ENCODE measurements at places on chromosomes 2 and 18.
A peak's percentile ranks its signal among the peaks of the same experiment; 100 is the strongest.

- DNase-seq: no peak
Measured at GRCh38 chr2:168311261-168311910, 64.0 kb upstream of the STK39 start.

GRCh38 chr2:181944164-181944913 lies 41.3 kb upstream of the PPP1R1C start:
- no peak for DNase-seq

- DNase-seq: no peak
Measured at GRCh38 chr2:40213619-40214018, 238.3 kb downstream of the SLC8A1 start.

GRCh38 chr2:216195565-216196029 lies 86.4 kb downstream of the XRCC5 start:
- no peak for DNase-seq

GRCh38 chr2:10297191-10297830 lies 5.4 kb upstream of the HPCAL1 start:
- no peak for DNase-seq

DNA sequence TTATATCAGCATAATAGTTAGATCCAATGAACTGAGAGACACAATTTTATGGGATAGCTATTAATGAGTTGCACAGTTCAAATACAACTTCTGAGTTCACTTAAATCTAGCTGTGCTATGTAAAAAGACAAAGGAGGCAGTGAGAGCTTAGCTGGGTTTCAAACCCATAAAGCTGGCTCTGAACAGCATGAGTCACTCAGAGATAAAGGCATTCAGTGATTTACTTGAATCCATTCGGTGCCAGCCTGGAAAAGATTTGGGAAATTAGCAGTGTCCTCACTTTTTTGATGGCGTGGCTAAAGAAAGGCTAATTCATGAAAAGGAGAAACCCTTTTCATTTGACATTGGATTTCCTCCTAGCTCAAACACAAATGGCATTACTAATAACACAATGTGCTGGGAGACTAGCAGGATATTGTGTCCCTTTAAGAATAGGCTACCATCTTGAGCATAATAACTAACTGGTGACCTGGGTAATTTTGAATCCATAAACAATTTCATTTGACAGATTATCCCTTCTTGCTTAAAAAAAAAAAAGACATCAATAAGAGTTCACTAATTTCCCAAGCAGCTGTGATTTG lies 98.4 kb upstream of the NEUROD1 start:
- no peak for DNase-seq

- DNase-seq: no peak
Measured at GRCh38 chr2:240205348-240205747, 64.9 kb upstream of the OTOS start.

DNA sequence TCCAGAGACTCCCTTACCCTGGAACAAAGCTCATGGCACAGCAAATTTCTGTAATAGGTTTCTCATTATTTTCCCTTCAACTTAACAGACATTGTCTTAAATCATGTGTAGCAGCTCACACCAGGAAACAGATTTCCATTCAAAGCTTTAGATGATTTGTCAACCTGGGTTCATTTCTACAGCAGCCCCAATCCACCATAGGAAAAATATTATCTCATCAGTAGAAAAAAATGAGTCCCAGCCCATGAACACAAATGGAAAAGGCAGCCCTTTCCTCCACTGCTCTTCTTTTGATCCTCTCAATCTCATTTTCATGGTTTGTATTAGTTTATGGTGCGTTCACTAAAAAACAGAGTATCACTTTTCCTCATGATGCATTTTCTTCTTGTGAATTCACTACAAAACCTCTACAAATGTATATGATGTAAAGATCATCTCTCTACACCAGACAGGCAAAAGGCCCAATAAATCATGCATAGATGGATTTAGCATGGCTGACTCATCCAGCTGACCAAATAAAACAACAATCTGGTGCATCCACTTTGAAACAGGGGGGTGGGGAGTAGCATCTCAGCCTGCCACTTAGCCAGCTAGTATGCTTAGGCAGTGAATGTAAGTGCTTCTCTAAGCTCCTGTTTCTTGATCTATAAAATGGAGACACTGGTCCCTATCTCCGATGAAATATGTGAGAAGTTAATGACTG lies 78.6 kb downstream of the SATB2 start:
- no peak for DNase-seq

DNA sequence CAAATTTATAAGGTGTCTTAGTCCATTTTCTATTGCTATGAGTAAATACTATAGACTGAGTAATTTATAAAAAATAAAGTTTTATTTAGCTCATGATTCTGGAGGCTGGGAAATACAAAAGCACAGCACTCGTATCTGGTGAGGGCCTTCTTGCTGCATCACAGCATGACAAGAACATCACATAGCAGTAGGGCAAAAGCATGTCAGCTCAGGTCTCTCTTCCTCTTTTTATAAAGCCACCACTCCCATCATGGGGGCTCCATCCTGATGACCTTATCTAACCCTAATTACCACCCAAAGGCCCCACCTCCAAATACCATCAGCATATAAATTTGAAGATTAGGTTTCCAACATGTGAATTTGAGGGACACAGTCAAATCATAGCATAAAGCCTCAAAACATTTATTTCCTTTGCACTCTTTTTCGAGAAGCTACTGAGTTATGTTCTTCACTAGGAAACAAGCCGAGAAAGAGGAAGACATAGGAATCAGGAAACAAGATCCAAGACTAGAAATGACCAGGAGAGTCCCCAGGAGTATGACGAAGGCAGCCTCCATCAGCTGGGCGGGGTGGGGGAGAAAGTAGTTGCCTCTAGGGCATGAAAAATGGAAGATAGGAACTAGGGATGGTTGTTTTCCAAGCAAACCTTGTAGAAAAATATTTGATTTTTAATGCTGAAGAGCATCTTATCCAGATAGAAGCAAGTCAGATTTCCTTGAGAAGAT lies 24.1 kb upstream of the NABP1 start:
- DNase-seq: no peak

- no peak for DNase-seq
Measured at GRCh38 chr2:224333726-224334482, 68.0 kb downstream of the FAM124B start.

DNA sequence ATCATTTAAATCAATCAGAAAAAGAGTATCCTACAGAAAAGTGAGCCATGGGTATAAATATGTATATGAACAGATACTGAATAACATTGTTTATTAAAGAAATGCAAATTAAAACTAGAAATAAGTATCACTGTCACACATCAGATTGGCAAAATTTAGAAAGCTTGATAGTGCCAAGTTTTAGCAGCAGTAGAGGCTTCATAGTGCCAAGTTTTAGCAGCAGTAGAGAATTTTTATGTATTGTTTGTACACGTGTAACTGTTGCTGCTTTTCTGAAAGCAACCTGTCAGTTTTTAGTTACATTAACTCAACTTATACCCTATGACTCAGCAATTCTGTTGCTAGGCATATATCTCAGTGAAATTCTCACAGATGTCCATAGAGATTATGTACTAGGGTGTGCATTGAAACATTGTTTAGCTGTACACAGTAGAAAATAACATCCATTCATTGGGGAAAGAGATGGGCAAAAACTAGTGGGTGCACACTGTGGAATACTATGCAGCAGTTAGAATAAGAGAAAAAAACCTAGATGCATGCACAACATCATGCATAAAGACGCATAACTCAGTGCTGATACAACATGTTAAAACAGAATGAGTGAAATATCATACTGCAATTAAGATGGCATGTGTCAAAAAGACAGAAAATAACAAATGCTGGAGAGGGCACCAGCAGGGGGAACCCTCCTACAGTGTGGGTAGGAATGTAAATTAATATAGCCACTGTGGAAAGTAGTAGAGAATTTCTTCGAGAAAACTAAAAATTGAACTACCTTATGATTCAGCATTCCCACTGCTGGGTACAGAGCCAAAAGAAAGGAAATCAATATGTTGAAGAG lies 294.5 kb upstream of the NT5C1B start:
- no peak for DNase-seq

GRCh38 chr18:61820882-61821281 lies 71.9 kb downstream of the RNF152 start:
- DNase-seq: no peak

- no peak for DNase-seq
Measured at GRCh38 chr2:153891051-153891450, 19.3 kb downstream of the GALNT13 start.

- peak; percentile 29 for DNase-seq
Measured at GRCh38 chr2:172556284-172557033, 569 bp downstream of the PDK1 start.

DNA sequence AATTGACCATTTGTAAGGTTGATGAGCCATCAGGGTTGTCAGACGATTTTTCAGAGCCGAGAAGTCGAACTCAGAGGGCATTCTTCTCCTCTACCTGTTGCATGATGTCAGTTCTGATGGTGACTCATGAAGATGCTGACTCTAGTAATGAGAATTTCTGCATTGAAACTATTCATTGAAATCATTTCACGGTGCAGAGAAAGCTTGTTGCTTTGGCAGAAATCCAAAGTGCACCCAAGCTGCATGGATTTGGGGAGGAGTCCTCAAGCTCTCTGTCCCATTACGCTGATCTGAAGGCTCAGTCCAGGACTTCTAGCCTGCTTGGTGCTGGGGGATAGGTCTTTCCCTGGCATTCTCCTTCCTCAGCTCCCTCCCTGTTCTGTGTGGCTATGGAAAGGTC lies 125.7 kb upstream of the PXDN start:
- no peak for DNase-seq
